Eye (tissue), 1 donor: ENCODE measurements at places on chromosomes 3 and 15.

- no peak for DNase-seq
Observed at GRCh38 chr3:190072856-190073255, 47.8 kb downstream of the P3H2 start.

- peak; percentile 3 for DNase-seq
Observed at GRCh38 chr15:80317389-80318182, 65.6 kb upstream of the CTXND1 start.

DNA sequence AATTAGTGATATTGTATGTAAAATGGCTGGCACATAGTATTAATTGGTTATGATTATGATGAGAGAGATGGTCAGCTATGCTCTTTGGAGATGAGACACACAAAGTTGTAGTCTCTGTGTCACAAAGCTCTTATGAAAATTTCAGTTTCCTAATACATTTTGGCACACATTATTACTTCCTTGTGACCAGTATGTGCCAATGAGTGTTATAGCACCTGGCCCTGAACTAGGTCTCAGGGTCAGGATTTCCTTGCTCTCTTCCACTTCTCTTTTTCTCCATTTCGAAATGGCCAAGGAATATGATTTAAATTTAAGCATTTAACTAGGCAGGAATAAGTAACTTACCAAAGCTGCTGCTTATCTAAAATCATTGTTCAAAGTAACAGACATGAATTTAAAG, 28.0 kb downstream of the TIPARP start:
- DNase-seq: no peak

DNA sequence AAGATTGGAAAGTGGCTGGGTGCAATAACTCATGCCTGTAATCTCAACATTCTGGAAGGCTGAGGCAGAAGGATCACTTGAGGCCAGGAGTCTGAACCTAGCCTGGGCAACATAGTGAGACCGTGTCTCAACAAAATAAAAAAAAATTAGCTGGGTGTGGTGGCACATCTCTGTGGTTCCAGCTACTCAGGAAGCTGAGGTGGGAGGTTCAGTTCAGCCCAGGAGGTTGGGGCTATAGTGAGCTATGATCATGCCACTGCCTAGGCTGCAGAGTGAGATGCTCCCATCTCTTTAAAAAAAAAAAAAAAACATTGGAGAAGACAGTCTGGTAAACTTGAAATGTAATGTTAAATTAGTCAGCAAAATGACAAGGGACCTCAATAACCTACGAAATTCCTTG, 57.9 kb downstream of the STAG1 start:
- no peak for DNase-seq

DNA sequence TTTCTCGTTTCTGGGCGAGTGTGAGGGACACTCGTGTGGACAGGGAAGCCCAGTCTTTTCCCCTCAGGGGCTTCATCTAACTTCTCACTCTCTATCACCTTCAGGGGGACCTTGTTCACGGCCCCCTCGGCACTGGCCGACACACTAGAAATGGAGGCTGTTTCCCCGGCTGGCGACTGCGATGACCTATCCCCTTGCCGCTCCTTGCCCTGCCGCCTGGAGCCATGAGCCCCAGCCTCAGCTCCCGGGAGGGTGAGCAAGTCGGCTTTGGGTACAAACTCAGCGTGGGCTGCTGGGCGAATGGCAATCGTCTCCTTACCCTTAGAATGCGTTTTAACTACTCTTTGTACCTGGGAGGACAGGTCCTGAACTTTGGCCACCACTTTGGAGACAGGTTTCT, 41.0 kb downstream of the FMN1 start:
- DNase-seq: no peak

DNA sequence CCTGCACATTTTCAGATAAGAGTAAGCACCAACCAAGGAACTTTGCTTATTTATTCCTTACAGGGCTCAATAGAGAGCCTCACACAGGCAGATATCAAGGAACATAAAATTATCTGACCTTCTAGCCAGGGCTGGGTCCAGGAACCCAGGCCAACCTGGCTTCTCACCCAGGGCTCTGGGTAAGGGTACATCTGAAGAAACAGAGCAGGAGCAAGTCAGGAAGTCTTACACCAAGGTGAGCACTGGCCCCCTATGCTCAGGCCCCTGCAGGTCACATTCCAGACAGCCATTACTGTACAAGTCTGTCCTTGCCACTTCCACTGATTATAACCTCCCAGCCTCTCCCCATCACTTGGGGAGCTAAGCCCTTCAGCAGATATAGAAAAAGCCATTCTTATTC, 19.1 kb downstream of the TF start:
- DNase-seq: no peak

DNA sequence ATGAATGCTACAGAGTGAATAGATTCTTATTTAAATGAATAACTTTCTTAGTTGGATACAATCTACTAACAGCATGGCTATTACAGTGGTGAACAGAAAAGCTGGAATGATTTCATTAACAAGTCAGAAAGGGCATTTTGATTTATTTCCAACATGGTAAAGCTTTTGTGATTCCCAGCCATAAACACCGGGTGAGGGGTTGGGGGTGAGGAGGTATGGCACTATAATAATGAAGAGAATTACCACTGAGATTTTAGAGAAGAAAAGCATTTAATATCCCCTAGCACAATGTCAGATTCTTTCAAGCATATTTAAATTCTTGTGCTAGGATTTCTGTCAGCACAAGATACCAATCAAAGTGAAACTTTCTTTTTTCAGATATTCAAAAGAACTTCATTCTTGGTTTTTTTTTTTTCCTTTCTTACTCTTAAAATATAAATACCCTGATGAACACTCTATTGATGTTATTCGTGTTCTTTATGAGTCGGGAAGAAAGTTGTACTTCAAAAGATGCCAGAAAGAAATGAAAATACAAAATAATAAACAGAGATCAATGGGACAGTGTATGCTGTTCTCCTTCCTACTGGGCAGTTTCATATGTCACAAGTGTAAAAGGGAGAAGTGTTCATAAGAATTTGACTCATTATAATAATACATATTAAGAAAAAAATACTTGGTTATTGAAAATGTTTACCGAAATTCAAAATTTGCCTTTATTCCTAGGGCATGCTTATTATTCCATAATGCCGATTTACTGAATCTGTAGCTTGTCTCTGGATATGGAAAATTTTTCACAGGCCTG, 522.8 kb downstream of the CADM2 start:
- no peak for DNase-seq

DNA sequence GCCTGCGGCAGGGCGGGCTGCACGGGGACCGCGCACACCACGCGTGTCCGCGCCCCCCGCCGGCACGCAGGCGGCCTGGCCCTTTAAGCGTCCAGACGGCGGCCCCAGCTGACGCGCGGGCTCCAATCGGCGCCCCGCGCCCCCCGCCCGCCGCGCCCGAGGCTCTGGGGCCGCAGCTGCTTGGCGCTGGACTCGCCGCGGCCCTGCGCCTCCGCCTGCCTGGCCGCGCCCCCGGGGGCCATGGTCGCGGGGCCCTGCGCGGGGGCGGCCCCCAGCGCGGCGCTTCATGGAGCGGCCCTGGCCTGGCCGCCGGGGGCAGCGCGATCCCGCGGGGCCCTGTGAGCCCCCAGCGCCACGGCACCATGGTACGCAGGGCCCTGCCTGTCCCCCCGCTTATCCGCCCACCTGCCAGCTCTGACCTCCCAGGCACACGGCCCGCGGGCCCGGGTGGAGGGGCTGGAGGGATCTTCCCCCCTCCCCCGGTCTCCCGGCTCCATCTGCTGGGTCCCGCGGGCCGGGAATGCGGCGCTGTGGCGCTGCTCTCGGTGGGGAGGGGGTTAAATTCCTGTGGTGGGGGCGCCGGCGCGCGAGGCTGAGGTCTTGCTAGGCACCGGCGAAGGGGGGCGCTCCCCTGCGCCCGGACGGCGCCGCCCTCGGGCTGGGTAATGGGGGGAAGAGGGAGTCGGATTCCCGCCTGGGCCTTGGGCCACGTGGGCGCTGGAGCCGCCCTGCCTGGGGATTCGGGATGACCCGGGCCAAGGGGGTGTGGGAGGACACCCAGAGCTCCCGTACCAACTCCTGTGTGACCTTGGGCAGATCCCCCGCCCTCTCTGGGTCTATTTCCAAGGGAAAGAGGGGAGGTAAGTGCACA, 1.1 kb downstream of the ZBTB47 start:
- peak; percentile 87 for DNase-seq

GRCh38 chr3:108757404-108757982, at the start of gene RETNLB:
TSS of gene RETNLB (minus strand) at chr3:108757410. CDS start at chr3:108757185, 225 bp downstream.
- DNase-seq: no peak

DNA sequence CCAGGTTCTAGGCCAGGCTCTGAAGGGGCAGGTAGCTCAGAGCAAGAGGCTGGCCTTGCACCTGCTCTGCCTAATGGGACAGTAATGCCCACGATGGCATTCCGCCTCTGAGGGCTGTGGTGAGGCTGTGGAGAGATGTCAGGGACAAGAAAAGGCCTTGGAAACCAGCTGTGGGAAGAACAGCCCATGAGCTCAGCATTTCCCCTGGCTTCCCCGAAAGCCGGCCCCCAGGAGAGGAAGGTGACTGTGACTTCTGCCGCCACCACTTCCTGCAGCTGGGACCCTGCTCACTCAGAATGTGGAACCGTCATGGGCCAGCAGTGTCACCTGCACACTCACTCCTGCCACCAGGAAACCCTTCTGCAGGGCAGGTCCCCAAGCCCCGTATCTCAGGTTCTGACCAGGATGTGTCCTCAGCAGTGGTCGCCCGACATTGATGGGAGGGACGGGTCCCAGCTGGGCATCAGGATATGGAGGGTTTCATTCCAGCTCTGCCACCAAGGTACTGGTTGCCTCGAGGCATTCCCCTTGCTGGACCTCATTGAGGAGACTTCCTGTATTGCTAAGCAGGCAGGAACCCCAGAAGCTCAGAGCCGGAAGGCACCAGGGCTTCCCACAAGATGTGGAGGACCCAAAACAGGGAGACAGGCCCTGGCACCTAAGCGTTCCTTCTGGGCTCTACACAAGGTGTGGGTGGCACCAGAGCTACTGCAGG, 30.7 kb downstream of the SEMA7A start:
- DNase-seq: no peak

GRCh38 chr3:3015185-3016089, 94.7 kb downstream of the IL5RA start:
- DNase-seq: peak; percentile 88

DNA sequence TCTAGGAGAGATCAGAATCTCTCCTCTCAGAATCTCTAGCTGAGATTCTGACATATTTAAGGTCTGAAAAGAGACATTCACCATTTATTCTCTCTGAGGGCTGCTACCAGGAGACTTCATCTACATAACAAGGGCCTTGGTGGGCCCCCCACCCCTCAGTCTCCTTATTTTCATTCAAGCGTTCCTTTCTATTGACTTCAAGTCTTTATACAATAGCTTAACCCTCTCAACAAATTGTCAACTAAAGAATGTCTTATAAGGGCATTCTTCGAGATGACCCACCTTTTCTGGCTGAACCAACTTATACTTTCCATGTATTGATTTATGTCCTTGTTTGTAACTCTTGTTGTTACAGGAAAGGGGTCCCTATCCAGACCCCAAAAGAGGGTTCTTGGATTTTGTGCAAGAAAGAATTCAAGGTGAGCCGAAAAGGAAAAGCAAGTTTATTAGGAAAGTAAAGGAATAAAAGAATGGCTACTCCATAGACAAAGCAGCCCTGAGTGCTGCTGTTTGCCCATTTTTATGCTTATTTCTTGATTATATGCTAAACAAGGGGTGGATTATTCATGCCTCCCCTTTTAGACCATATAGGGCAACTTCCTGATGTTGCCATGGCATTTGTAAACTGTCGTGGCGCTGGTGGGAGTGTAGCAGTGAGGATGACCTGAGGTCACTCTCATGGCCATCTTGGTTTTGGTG, 209.5 kb upstream of the ALCAM start:
- DNase-seq: no peak

GRCh38 chr15:73851689-73852088, 21.7 kb upstream of the TBC1D21 start:
- peak; percentile 85 for DNase-seq

- peak; percentile 75 for DNase-seq
Observed at GRCh38 chr3:75192146-75192616, 471.9 kb upstream of the FRG2C start.

DNA sequence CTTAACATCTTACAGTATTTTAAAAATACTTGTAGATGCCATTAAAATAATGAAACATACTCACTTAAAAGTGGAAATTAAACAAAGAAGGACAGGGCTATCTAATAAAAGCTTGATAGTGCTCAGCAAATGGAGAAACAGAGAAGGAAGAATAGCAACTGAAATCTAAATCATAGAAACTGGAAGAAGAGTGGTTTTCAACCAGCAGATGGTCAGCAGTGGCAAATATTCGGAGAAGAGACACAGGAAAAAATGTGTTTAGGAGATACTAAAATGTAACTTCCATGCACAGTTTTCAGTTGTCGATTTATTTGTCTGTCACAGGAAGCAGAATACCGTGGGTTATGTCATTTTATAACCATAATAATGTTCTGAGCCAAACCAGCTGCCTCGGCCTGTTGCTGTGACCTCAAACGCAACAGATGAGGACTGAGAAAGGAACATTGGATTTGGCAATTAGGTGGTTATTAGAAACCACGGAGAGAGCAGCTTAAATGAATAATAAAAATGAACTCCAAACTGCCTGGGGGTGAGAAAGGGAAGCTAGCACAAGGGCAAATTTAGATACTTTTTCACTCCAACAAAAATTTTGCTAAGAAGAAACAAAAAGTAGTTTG, 246.6 kb upstream of the KCNMB2 start:
- peak; percentile 45 for DNase-seq

- DNase-seq: no peak
Observed at GRCh38 chr3:138848696-138849095, 14.0 kb upstream of the PIK3CB start.

DNA sequence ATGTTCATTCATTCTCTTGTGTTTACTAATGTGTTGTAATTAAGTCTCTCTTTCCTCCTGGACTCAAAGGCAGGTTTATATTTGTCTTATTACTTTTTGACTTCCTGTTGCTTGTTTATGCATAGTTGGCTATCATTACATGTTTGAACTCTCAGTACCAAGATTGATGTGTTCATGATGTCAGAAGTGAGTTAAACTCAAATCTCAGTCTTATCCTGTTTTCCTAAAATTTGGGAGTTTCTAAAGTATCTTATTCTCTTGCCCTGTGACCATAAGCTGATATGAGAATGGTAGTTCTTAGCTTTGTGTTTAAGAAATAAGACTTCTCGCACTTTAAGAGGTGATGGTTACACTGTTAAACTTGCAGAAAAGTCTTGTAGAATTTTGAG, 5.2 kb downstream of the GLCE start:
- DNase-seq: no peak

DNA sequence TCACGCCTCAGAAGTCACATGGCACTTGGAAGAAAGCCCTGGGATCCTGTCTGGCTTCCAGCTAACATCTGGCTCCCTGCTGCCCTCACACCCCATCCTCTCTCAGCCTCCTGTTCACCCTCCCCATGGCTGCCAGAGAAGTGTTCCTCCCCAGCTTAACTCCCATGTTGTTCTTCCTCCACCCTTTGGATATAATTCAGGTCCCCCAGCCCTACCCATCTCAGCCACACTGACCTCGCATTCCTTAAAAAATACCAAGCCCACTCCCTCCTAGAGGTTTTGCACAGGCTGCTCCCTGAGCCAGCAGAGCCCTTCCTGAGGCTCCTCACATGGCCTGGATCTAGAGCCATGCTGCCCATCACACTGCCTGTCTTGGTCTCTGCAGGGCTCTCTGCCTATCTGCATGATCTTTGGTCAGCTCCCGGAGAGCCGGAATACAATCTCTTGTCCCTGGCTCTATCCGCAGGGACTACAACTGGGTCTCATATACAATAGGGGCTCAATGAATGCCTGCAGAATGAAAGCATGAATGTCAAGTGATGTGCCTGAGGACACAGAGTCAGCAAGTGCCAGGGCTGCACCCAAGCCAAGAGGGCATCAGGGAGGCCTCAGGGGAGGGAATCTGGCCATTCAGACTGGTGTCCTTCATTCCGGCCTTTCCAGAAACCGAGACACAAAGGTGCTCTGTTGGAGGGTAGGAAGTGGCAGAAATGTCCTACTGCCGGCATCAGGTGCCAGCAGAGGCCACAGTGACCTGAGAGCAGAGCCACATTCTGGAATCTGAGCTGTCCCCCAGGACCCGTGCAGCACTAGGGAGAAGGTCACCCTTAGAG, 3.8 kb upstream of the TKT start:
- no peak for DNase-seq
